ENCODE measurements at places on chromosomes 11 and 22. TPM values are rescaled to one million over a fixed set of nuclear protein-coding genes. Genes with fewer than 3 reads are reported as not detected.

DNA sequence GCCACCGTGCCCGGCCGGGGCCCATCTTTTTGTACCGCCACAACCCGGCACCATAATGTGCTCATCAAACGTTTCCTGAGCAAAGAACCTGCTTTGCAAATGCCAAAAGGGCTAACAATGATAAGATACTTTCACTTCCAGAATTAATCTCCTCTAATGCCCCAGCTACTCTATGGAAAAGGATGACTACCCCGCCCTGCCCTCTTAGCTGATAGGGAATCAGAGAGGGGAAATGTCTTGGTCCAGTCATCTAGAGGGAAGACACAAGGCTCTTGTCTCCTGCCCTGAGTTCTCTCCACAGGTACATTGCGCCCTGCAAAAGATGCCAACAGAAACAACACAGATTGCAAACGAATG lies 586 bp downstream of the TTLL1 start:
- no peak for DNase-seq

DNA sequence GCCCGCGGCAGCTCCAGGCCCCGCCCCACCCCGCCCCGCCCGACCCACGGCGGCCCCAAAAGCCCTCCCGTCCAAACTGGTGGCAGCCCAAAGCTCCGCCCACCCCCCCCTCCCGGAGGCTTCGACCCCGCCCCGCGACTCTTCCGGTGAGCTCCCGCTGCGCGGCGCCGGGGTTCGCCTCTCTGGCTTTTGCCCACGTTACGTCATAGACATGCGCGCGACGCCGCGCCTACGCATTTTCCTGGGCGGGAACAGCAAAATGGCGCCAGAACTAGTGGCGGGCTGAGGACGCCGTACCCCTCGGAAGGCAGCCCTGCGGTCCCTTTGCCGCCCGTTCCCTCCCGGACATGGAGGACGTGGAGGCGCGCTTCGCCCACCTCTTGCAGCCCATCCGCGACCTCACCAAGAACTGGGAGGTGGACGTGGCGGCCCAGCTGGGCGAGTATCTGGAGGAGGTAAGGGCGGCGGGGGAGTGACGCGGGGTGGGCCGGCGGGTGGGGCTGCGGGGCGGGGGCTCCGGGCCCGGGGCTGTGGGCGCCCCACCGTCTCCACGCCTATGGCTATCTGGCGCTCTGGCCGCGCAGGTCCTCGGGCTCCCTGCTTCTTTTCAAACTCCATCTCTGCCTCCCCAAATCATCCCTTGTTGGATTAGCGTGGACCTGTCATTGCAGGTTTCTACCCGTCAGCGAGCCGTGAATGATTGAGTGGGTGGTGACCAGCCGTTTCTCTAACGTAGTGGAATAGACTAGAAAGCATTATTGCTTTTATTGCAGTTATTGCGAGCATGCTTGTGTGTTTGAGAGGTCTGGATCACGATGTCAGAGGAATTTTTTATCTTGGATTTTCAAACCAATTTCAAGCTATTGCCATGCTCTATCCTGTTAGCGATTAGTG lies at the start of gene NCAPH2:
NCAPH2 (plus strand) TSS at position 234 of the 894 bp plus-strand sequence; CDS start at position 348, 114 bp downstream.
- DNase-seq: no peak

TPBGL gene
- 0.21 TPM for total RNA-seq

DNA sequence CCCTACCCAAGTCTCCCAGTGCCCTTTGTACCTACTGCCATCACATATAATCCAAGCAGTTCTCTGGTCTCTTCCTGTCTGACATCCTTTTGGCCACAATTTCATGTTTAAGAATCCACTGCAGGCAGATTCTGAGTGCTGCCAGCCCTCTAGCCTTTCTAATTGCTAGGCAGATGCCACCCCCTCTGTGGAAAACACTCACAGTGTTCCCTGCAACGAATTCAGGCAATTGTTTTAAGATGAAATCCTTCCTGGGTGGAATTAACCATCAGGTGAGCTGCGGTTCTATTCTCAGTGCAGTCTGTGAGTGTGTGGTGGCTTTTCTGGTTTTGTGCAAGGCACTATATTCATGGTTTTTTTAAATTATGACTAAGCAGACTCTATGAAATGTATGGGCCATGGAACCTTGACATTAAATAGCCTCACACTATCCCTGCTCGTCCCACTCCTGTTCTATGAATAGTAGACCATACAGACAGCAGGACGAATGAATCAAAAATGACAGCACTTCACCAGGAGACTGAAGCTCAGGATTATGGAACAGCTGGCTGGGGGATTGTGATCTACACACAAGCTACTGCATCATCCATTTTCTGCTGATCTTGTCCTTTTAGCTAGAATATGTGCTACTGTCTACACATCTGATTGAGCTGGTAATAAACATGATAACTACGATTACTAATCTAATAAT lies 29.8 kb upstream of the BMAL1 start:
- no peak for DNase-seq

- DNase-seq: no peak
Observed at GRCh38 chr11:32288276-32288675, 147.1 kb downstream of the WT1 start.

DNA sequence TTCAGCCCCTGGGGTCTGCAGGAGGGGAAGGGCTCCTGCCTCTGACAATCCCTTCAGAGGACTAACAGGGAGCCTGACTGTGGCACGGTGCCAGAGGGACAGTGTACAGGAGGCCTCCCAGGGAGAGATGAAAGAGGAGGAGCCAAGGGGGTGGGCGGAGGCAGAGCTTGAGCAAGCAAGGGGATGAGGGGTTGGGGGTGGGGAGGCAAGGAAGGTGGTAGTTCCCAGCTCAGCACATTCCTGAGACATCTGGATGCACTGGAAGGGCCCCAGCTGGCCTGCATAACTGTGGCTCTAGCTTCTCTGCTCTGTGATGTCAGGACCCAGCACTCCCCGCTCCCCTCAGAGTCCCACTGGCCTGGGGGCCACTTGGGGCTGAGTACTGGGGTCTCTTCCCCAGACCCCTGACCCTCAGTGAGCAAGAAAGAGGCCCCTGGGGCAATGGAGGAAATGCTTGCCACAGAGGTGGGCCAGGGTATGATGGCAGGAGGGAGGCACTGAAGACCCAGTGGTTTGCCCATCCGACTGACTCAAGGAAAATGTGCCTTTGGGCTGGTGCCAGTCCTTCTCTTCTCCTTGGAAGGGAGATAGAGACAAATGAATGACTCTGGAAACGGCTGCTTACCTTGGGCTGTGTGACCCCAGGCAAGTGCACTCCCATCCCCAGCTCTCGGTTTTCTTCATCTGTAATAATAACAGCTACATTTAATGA lies 13.3 kb downstream of the CREB3L1 start:
- DNase-seq: peak; percentile 99

- DNase-seq: peak; percentile 70
Observed at GRCh38 chr11:64844330-64845128, at the start of gene CDC42BPG. TSS of gene CDC42BPG (minus strand) at chr11:64844653. CDS start at chr11:64844569, 84 bp downstream.

GRCh38 chr11:110793556-110793955 lies 81.3 kb upstream of the ARHGAP20 start:
- no peak for DNase-seq

SEC14L6 gene
- total RNA-seq: 2.4 TPM

DNA sequence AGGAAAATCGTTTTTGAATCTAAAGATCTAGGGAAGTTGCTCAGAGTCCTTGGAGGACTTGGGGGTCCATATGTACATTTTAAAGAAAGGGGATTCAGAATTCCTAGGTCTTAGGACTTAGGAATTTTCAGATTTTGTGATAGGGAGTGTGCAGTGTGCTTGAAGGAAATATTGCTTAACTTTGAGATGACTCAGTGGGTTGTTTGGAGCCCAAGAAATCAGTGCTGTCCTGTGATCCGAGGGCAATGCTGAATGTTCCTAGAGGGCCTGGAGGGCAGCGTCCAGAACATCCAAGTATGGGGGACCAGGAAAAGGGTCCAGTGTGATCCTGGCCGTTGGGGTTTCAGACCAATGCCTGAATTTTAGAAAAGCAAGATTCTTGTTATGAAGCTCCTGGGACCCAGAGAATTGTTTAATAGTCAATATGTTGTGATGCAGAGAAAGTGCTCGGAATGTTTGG lies 3.1 kb upstream of the IGF2 start:
- no peak for DNase-seq

RTN4RL2 gene
- total RNA-seq: 0.09 TPM

DNA sequence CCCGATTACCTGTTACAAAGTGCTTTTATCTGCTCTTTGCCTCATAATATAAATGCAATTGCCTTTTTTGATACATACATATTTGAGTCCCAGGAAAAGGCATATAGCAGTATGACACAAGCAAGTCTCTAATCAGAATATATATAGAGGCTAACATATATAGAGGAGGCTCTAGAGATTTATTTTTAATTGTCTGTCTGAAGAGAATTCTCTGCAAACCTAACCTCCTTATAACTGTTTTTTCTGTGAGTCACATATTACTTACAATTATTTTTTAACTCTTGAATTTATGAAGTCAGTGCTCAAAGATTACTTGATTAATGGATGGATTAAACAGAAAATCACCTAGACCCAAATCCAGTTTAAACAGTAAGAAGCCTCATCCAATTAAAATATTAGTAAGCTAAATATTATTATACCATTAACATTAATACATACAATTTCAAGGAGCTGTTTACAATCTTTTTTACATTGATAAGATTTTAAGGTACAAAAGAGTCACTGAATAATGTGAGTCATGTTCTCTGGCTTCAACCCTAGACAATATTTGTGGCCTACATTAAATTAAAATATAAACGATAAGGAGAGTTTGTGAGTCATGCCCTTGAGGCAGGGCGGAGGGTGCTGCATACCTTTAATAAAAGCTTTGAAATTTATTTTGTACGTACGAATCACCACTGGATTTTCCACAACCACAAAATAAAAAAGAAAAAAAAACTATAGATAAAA lies 19.2 kb upstream of the MMP13 start:
- no peak for DNase-seq

GRCh38 chr11:123301696-123302400 lies 106.8 kb upstream of the CLMP start:
- peak; percentile 91 for DNase-seq

- no peak for DNase-seq
Observed at GRCh38 chr11:66168289-66168688, 98.2 kb downstream of the PACS1 start.

- peak; percentile 75 for DNase-seq
Observed at GRCh38 chr11:43833657-43834073, 47.0 kb upstream of the ALKBH3 start.

DNA sequence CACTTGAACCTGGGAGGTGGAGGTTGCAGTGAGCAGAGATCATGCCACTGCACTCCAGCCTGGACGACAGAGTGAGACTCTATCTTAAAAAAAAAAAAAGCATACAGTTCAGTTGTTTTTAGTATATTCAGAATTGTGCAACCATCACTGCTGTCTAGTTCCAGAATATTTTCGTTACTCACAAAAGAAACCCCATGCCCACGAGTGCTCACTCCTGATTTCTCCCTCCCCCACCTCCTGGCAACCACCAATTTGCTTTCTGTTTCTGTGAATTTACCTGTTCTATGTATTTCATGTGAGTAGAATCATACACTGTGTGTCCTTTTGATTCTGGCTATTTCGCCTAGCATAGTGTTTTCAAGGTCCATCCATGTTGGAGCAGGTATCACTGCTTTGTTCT lies 24.8 kb downstream of the PTPRJ start:
- no peak for DNase-seq

GRCh38 chr22:23269441-23270211 lies 89.3 kb downstream of the BCR start:
- DNase-seq: no peak

DNA sequence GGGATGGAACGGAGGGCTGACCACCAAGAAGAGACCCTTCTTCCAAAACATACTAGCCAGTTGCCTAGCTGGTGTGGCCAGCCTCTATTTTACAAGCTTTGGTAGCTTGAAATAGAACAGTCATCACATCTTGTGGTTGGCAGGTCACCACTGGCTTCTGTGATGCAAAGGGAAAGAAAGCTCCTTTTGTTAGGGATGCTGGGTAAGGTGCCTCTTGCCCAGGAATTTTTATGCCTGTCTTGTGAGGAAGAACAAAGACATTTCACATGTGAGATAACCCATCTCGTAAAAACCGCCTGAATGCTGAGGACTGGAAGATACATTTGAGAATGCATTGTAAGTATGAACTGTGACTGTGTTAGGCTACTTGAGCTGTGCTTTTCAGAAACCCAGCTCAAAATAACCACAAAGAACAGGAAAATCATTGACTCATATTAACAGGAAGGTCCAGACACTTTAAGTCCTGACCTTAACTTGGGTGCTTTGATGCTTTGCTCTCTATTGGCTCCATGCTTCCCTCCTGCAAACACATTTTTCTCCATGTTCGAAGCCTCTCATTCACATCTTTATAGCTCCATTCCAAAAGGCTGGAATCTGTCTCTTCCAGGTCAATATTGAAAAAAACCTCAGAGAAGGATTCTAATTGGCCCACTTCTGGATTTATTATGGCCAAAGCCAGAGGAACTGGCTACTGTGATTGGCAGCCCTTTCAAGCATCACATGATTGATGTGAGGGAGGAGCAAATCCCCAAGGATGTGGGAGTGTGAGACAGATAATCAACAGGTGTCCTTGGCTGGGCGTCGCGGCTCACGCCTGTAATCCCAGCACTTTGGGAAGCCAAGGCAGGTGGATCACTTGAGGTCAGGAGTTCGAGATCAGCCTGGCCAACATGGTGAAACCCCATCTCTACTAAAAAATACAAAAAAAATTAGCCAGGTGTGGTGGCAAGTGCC lies 53.9 kb downstream of the MICAL2 start:
- DNase-seq: peak; percentile 81

DNA sequence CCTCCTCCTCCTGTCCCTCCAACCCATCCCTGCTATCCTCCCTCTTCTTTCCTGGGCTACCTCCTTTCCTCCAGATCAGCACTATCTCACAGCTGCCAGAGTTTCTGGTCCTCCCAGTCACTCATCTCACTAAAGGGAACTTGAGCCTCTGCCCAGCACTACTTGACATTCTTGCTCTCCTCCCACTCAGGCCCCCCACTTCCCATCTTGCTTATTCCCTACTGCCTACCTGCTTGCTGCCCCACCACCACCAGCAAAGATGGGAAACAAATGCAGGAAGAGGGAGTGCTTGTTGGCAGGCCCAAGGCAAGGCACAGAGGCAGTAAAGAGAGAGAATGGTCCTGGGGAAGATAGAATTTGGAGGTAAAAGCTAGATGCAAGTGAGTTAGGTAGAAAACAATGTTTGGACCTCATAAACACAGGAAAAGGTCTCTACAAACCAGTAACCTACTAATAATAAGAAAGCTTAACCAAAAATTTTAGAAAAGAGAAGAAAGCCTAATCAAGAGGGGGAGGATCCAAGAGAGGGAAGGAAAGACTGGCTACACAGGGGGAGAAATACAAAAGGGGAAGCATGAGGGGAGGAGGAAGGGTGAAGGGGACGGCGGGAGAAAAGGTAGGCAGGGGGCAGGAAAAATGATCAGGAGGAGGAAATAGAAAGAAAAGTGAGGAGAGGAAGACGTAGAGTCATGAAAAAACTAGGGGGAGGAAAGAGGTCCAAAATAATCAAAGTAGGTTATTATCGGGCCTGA lies 63.6 kb downstream of the PAK1 start:
- DNase-seq: no peak

DNA sequence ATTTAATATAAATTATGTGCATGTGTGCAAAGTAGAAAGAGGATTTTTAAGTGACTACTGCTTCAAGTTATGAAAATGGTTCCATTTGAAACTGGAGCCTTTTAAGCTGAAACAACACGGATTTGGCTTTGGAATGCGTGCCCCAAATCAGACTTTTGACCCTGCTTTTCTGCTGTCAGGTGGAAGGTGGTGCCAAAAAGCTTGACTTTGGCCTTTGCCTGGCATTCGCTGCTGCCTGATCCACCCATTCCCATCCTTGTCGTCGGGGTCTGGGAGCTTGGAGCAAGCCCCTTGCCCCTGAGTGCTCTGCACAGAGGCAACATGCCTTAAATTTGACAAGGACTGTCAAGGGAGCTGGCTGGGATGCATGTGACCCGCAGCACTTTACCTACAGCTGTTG lies 335.3 kb upstream of the SYN3 start:
- no peak for DNase-seq

GRCh38 chr22:22767876-22768602 lies 119.6 kb upstream of the IGLL5 start:
- DNase-seq: peak; percentile 38

GRCh38 chr11:20656901-20657300 lies 12.5 kb upstream of the NELL1 start:
- no peak for DNase-seq
